ENCODE measurements at places on chromosomes 13 and 19. TPM values are rescaled to one million over a fixed set of nuclear protein-coding genes. Genes with fewer than 3 reads are reported as not detected.

DNA sequence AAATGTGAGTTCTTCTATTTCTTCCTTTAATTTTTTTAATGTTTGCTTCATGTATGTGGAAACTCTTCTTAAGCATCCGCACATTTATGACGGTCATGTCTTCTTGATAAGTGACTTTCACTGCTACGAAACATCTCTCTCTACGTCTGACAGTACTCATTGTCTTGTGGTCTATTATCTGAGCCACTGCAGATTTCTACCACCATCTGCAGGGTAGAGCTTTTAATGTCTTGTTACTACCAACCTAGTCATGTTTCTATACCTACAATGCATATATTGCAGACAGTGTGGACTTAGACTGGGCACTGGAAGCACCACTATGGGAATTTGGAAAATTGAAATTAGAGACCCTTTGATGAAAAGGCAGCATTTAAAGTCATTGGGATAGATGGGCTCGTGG, 75.4 kb upstream of the ARHGEF7 start:
- no peak for ATAC-seq

- no peak for ATAC-seq
Observed at GRCh38 chr13:28099396-28100149, 803 bp downstream of the FLT3 start.

The HIPK4 gene
- total RNA-seq: 0.52 TPM

The TNNI3 gene
- 3.0 TPM for total RNA-seq

The CEACAM21 gene
- not detected for total RNA-seq

The ZFP82 gene
- 12.8 TPM for total RNA-seq

The LGALS7 gene
- total RNA-seq: not detected

DNA sequence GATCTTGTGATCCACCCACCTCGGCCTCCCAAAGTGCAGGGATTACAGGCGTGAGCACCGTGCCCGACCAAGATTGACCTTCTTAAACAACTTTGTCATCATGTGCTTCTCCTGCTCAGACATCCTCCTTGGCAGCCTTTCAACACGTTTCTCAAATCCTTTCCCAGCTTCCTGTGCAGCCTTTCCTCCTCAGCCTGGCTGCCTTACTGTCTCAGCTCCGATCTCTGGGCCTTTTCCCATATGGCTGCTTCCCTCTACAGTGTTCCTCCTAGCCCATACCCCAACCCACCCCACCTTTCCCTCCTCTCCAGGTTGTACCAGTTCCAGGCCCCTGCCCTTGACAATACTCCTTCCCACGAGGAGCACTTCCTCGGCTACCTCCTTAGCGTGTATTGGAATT, 7.2 kb downstream of the PHF11 start:
- ATAC-seq: no peak

DNA sequence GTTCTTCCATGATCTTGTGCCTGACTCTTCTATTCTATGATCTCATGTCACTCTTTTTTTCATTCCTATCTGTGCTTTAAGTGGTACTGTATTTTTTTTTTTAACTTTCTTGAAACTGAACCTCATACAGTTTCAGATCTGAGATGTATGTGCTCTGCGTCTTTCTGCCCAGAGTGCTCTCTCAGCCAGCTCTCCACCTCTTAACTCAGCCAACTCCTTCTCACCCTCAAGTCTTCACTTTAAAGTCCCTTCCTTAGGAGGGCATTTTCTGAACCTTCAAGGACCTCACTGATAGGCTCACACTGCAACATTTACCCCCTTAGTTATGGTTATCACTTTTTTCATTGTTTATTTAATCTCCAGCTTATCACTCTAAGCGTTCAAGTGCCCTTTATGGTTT, 158.7 kb downstream of the IRS2 start:
- ATAC-seq: no peak

- ATAC-seq: no peak
Observed at GRCh38 chr13:109913936-109914510, 127.6 kb upstream of the IRS2 start.

DNA sequence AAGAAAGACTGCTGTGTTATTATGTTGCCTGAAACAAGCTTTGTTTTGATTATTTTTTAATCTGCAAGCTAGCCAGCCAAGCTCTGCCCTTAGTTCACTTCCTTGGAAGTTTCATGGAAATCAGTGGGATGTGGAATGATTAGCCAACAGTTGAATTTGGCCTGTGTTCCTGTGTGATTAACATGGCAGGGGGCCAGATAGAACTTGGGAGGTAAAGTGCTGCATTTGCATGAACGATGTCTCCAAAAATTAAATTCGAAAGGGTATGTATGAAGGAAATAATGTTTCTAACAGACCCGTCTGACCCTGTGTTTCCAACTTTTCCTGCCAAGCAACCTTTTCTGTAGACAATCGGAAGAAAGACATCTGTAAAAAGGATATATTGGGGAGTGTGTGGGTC, 32.2 kb downstream of the UFM1 start:
- no peak for ATAC-seq

DNA sequence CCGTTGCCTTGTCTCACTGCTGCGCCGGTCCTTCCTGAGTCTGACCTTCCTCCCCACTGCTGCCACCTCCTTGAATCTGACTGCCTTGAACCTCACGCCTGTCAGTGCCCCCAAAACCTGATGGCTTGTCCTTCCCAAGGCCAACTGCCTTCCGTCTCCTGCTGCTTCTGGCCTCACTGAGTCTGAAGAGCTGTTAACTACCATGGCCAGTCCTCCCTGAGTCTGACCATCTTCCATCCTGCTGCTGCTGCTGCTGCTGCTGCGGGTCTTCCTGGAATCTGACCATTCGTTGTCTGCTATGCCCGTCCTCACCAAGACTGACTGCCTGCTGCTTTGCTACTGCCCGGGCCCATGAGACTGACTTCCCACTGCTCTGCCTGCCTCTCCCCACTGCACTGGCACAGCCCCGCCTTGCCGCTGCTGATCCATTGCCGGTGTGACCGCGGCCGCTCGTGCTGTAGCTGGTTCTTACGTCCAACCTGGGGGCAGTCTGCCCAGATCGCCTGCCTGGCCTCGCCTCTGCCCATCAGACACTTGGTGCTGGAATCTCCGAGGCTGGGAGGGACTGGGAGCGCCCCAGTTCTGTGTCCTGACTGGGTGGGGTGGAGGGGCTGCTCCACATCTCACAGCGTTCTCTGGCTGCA, 2.9 kb upstream of the RCN3 start:
- no peak for ATAC-seq

The ENOX1 gene
- 17.4 TPM for total RNA-seq

DNA sequence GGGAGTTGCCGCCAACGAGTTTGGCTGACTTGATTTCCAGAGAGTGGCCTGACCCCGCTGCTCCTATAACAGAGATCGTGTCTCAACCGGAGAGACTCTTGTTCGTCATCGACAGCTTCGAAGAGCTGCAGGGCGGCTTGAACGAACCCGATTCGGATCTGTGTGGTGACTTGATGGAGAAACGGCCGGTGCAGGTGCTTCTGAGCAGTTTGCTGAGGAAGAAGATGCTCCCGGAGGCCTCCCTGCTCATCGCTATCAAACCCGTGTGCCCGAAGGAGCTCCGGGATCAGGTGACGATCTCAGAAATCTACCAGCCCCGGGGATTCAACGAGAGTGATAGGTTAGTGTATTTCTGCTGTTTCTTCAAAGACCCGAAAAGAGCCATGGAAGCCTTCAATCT, 21.6 kb downstream of the NLRP4 start:
- no peak for ATAC-seq

- no peak for ATAC-seq
Observed at GRCh38 chr19:1105008-1105872, 1.4 kb downstream of the GPX4 start.

- ATAC-seq: peak; percentile 4
Observed at GRCh38 chr19:1264801-1265614, 4.1 kb upstream of the CIRBP start.

- ATAC-seq: no peak
Observed at GRCh38 chr13:29835280-29836061, 14.9 kb downstream of the UBL3 start.

GRCh38 chr19:9757544-9758501, 10.7 kb downstream of the ZNF846 start:
- ATAC-seq: no peak

The CASP14 gene
- total RNA-seq: 0.56 TPM

GRCh38 chr13:32726374-32727037, 140.3 kb downstream of the PDS5B start:
- no peak for ATAC-seq

DNA sequence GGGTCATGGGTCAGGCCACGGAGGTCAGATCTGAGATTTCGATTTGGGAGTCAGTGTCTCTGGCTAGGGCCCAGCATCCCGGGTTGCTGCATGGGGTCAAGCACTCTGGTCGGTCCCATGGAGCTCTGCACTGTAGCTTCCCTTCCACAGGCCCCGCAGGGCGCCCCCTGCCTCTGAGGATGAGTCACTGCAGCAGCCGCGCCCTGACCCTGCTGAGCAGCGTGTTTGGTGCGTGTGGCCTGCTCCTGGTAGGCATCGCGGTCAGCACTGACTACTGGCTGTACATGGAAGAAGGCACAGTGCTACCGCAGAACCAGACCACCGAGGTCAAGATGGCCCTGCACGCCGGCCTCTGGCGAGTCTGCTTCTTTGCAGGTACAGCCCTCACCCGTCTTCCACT, 3.6 kb downstream of the CACNG7 start:
- ATAC-seq: no peak

- ATAC-seq: no peak
Observed at GRCh38 chr13:112902101-112902651, 66.8 kb upstream of the MCF2L start.

- no peak for ATAC-seq
Observed at GRCh38 chr19:29405728-29405995, 120.1 kb upstream of the VSTM2B start.

GRCh38 chr13:28548872-28549271, 53.9 kb upstream of the FLT1 start:
- no peak for ATAC-seq

DNA sequence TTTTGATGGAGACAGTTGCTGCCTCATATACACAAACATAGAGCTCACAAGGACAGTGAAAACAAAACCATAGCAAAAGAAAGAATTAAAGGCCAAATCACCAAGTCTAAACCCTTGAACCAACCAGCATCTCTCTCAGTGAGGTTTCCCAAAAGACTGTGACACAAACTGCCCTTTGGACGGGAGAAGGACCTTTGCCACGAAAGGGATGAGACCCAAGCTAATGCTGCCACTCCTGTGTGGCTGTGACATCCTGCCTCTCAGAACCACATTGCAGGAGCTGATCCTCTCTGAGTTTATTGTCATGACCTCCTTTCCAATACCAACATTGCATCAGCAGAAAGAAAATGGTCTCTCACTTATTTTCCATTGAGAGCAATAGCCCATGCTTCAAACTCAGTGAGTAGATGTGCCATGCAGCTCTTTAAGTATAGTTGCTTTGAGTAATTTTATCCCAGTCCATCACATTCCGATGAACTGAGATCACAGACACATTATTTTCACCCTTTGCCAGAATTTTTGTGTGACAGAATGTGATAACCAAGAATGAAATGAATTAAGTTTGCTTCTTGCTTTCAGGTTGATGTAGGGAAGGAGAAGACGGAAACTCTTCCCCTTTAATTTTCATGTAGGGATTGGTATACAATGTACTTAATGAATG, 133.5 kb upstream of the IRS2 start:
- no peak for ATAC-seq

The LIM2 gene
- not detected for total RNA-seq

- ATAC-seq: no peak
Observed at GRCh38 chr13:21970172-21970571, 299.3 kb downstream of the FGF9 start.

Measured in motor neuron (in vitro differentiated cells).